DMS79 treated with DMSO at 0.1 percent for 48 hours (cell line): ENCODE measurements at places on chromosomes 5 and 9.

DNA sequence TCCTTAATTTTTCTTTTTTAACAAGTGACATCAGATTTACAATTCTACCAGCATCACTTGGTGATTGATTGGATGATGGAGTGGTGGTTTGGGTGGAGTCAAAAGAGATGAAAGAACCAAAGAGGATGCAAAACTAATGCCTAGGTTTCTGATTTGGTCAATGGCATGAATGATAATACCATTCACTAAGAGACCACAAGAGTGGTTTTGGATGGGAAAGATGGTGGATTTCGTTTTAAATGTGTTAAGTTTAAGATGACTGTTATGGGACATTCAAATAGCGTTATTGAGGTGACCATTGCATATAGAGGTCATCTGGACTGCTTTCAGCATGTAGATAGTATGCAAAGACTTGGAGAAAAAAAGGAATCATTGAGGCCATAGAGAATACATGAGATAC, 3.6 kb downstream of the SMC5 start:
- DNase-seq, result no peak

GRCh38 chr5:1718669-1719068, 81.0 kb downstream of the MRPL36 start:
- DNase-seq, result no peak

DNA sequence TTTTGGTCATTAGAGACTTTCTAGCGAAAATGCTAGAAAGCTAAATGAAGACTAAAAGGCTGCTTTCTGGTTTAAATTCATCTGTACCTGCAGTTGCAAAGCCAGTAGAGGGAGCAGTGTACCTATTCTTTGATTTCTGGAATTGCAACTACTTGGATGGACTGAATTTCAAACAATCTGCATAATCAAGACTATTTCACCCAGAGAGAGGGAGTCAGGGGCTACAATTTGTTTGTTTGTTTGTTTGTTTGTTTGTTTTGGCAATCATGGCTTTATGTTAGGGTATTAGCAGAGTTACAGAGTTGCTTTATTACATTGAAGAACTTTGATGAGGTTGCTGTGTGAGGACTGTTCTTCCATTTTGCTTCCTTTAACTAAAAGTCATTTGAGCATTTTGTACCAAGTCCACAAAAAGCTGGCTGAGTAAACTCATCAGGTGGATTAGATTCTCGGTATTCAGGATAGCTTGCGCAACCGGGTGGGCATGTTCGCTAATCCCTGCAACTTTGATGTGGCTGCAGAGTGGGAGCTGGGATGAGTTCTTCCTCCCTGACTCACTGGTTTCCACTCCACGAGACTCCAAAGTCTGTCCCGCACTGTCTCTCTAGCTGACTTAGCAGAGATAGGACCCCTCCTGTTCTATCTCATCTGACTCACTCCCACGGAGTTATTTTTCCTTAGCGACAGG, 80.0 kb upstream of the TUT7 start:
- peak; percentile 8 for DNase-seq

DNA sequence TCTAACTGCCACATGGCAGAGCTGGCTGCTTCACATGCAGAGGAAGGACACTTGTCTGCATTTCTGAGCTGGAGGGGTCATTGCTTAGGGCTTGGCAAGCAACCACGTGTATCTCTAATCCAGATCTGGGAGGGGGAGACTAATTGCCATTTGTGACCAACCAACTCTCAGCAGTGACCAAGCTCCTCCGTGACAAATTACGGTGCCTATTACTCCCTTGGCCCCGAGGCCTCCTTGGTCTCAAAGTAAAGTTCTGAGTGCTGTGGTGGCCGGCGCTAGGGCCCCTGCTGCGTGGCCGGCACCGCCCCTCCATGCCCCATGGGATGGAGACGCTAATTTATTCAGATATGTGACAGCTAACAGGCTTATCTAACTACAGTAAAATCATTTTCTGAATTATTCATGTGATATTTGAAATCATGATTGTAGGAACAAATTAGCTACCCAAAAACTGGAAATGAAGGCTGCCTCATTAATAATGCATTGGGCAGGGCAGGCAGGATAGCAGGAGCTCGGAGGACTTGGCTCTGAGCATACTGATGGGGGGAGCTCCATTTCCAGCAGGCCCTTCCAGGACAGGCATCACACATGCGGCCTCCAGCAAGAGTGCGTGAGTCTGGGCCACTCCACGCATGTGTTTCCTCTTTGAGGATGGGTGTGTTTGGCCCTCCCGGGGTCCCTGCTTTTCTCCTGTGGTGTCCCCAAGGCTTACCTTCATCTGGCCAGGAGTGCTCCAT, 67.7 kb downstream of the C5orf15 start:
- DNase-seq, result no peak

GRCh38 chr9:19381656-19382055, 1.6 kb upstream of the RPS6 start:
- DNase-seq, result no peak
